ENCODE measurements at places on chromosomes 11 and 22. TPM values are rescaled to one million over a fixed set of nuclear protein-coding genes. Genes with fewer than 3 reads are reported as not detected.

GRCh38 chr11:134625151-134625550, 213.1 kb upstream of the B3GAT1 start:
- H3K4me1 ChIP-seq, result no peaks in the 10 kb centered on the region
- H3K27ac ChIP-seq, result no peak overlapping the region
- no peaks in the 10 kb centered on the region for H3K36me3 ChIP-seq
- DNase-seq, result no peak

- H3K27ac ChIP-seq, result no peak overlapping the region
- H3K4me3 ChIP-seq, result no peak overlapping the region
Observed at GRCh38 chr11:13140873-13141655, 131.9 kb downstream of the RASSF10 start.

DNA sequence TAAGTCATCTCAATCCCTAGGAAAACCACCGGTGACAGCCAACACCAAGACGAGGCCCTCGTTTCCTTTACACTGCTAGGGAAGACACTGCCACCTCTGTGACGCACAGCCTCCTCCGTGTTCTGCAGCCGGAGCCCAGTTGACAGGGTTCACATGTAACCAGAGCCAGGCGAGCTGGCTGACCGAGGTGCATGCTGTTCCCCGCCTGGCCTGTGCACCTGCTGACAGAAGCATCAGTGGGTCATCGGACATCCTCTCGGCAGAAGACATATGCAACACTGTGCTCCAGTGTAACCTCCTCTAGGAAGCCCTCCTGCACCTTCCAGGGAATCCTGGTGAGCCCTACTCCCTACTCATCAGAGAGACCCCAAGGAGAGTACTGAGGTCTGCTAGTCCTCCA, 114.2 kb upstream of the TP53AIP1 start:
- no peaks in the 10 kb centered on the region for H3K27me3 ChIP-seq
- no peak overlapping the region for H3K4me3 ChIP-seq
- H3K27ac ChIP-seq, result no peak overlapping the region
- no peaks in the 10 kb centered on the region for H3K36me3 ChIP-seq
- no peak for DNase-seq
- H3K4me1 ChIP-seq, result no peaks in the 10 kb centered on the region

DNA sequence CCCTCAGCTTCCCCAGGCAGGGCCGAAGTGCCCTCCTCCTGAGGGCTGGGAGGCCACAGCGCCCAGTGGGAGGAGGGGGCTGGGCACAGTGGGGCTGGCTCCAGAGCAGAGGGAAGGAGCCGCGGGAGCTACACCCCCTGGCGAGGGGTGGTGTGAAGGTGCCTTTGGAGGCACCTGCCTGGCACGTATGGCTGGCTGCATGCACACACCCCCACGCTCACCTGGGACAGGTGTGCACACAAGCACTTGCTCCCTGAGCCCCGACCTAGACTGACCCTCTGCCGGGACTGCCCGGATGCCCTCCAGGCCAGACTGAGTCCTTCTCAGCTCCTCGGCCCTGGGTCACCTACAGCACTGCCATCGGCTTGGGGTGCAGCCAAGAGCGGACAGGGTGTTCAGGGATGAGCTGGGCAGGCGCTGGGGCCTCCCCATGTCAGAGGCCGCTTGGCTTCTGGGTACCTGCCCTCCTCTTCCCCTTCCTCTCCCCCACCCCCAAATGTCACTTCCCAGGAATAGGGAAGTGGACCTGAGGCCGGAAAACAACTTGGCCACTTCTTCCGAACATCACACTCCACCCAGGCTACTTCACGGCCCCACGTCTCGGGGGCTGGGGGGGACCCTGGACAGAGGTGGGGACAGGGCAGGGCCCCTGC, 7.4 kb upstream of the PIM3 start:
- H3K4me3 ChIP-seq, result no peak overlapping the region
- no peaks in the 10 kb centered on the region for H3K36me3 ChIP-seq
- no peak for DNase-seq
- H3K27me3 ChIP-seq, result no peaks in the 10 kb centered on the region
- H3K27ac ChIP-seq, result no peak overlapping the region

GRCh38 chr11:129896062-129896461, 684 bp upstream of the NFRKB start:
- H3K4me3 ChIP-seq, result peak overlapping the region; percentile 98
- H3K27ac ChIP-seq, result no peak overlapping the region

- peak overlapping the region; percentile 59 for H3K4me3 ChIP-seq
- no peak for DNase-seq
- peak overlapping the region; percentile 98 for H3K27ac ChIP-seq
- peaks cover 8% of the 10 kb centered on the region for H3K4me1 ChIP-seq
Observed at GRCh38 chr11:9315078-9315688, 790 bp upstream of the TMEM41B start.

GRCh38 chr11:47236482-47236881, 12.1 kb downstream of the ACP2 start:
- H3K27ac ChIP-seq, result no peak overlapping the region
- H3K27me3 ChIP-seq, result no peaks in the 10 kb centered on the region
- peak; percentile 3 for DNase-seq
- H3K4me1 ChIP-seq, result peaks cover 2% of the 10 kb centered on the region

- H3K27me3 ChIP-seq, result no peaks in the 10 kb centered on the region
- no peaks in the 10 kb centered on the region for H3K36me3 ChIP-seq
- H3K4me1 ChIP-seq, result peaks cover 4% of the 10 kb centered on the region
Observed at GRCh38 chr11:103744496-103745153, 291.8 kb upstream of the DDI1 start.

GRCh38 chr11:119637481-119637880, 91.5 kb downstream of the NECTIN1 start:
- H3K4me1 ChIP-seq, result peaks cover 10% of the 10 kb centered on the region
- DNase-seq, result peak; percentile 52
- no peaks in the 10 kb centered on the region for H3K27me3 ChIP-seq

GRCh38 chr11:92768121-92768840, 201.2 kb upstream of the MTNR1B start:
- H3K4me1 ChIP-seq, result no peaks in the 10 kb centered on the region
- H3K36me3 ChIP-seq, result no peaks in the 10 kb centered on the region
- no peak overlapping the region for H3K27ac ChIP-seq

DNA sequence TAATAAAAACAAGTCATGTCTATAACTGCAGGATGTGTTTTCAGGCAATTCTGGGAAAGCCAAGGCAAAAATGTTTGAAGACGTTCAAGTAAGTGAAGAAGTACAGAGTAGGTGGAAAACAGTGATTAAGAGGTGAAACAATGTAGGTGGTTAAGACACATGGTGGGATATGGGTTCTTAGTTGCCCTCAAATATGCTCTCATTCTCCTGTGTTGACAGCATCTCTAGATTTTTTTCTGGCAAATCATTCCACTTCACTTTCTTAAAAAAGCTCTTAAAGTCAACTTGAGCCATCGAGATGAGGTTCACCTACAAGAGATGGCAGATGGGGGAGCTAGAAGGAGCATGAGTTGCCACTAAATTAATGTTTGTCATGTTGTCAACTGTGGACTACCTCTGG, 1041.0 kb upstream of the CNTN5 start:
- no peaks in the 10 kb centered on the region for H3K27me3 ChIP-seq
- no peak overlapping the region for H3K27ac ChIP-seq
- no peaks in the 10 kb centered on the region for H3K4me1 ChIP-seq
- no peaks in the 10 kb centered on the region for H3K36me3 ChIP-seq

OR10A2 gene
- polyA plus RNA-seq, result not detected

KLHDC7B gene
- polyA plus RNA-seq, result 0.03 TPM

ZNF214 gene
- polyA plus RNA-seq, result 2.5 TPM

KCNJ11 gene
- polyA plus RNA-seq, result 0.13 TPM

RAB3IL1 gene
- polyA plus RNA-seq, result 9.8 TPM

All from SK-N-SH (cell line).